ENCODE measurements at places on chromosomes 6 and 20. TPM values are rescaled to one million over a fixed set of nuclear protein-coding genes. Genes with fewer than 3 reads are reported as not detected.

PLG gene
- total RNA-seq: under 0.01 TPM

EMILIN3 gene
- 0.06 TPM for total RNA-seq

GSTA2 gene
- not detected for total RNA-seq

GABRR2 gene
- total RNA-seq: 0.32 TPM

CLDN20 gene
- total RNA-seq: not detected

Measured in bladder microvascular endothelial cell (primary cell).